ENCODE measurements at places on chromosomes 12 and 14.

DNA sequence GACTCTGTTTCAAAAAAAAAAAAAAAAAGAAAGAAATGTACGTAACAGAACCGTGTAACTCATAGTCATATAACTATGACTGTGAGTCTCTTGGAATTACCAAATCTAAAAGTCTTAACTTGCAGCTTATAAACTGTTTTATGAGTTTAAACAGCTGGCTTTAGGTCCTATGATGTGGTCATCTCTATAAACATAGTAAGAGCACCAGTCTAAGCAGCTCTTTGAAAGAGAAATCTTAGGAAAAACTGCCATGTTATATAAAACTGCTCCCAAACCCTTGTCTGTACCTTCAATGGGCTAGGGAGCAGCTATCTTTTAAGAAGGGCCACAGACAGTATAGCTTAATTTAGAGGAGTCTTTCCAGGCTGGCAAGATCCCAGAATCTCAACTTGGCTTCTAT lies 115.5 kb upstream of the AEBP2 start:
- peak; percentile 34 for DNase-seq

- DNase-seq = no peak
Observed at GRCh38 chr12:27213830-27214787, 30.0 kb upstream of the STK38L start.

DNA sequence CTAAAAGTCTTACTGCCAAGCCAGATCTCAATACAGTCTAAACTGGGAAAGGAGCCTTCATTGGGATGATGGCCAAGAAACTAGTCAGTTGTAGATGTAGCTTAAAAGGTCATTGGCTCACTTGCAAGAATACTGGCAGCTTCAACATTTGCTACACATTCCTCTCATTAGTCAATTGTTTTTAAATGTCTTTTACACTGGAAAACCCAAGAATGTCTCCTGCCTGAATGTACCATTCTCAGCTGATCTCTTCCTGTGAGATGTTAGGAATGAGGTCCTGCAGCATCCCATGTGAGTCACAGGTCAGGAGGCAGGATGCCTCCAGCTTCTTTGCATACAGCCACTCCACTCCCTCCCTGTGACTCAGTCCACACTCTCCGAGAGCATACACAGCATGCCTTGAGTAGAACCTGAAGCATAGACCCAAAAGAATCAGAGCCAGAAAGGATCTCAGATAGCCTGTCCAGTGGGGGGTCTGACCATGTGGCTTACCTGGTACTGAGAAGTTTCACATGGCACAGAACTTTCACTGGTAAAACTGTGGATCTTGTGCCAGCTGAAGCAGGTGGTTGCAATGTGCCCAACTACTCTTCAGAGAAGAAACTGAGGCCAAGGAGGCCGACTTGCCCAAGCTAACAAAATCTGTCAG lies 56.0 kb upstream of the HECTD1 start:
- DNase-seq = peak; percentile 99

GRCh38 chr12:124410354-124411175 lies 115.7 kb downstream of the RFLNA start:
- peak; percentile 49 for DNase-seq

- DNase-seq = no peak
Observed at GRCh38 chr14:53167602-53168328, 14.6 kb upstream of the DDHD1 start.

DNA sequence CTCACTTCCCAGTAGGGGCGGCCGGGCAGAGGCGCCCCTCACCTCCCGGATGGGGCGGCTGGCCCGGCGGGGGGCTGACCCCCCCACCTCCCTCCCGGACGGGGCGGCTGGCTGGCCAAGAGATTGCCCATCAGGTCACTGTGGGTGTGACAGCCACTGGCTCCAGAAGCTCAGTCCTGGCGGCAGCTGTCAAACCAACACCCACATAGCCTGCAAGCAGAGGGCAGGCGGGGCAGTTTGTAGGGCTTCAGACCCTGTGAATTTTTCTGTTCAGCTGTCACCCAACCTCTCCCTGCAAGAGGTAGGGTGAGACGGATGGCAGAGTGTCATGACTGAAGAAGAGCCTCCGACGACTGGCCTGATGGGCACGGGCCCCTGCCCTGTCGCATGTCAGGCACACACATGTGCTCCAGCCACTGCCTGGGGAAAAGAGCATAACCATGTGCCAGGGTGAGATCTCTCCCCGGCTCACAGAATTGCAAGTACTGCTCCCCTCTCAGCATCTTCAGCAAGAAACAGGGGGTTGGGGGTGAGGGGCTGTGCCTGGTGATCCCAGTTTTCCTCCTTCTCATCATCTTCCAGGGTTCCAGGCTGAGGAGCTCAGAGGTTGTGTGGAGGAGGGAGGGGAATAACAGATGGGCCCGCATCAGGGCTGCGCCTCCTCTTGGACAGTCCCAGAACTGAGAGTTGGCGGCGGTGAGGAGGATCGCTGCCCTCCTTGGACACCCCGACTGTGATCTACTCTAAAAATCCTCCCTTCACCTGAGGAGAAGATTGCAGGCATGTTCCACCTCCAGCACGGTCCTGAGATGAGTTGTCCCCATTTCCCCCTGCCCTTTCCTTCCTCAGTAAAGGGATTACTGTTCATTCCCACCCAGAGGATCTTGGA lies 11.2 kb upstream of the PRPH start:
- DNase-seq = no peak

DNA sequence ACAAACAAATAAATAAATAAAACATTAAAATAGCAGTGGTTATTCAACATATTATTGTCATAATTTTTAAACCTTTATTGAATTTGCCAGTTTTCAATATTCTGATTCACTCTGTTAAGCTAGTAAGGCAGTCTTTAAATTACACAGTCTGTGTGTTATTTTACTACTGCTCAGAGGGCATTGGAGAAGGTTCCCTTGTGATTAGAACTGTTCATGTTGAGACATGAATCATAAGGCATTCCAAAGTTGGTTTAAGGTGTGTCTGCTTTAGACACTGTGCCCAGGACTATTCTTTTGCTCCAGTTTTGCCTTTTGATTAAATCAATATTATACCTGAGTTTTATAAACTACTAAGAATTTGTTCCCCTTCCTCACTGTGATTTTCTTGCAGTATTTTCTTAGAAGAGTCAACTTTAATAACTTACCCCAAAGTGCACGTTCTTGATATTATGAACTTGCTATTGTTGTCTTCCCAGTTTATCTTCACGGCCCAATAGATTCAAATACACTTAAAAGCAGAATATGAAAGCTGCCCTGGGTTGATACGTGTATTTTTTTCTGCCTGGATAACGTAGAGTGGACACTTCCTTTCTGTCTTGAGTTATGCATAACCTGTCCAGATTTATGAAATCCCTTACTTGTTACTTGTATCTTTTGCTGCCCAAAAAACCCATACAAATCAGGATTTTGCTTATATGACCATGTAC lies 105.3 kb upstream of the BCAT1 start:
- DNase-seq = no peak

DNA sequence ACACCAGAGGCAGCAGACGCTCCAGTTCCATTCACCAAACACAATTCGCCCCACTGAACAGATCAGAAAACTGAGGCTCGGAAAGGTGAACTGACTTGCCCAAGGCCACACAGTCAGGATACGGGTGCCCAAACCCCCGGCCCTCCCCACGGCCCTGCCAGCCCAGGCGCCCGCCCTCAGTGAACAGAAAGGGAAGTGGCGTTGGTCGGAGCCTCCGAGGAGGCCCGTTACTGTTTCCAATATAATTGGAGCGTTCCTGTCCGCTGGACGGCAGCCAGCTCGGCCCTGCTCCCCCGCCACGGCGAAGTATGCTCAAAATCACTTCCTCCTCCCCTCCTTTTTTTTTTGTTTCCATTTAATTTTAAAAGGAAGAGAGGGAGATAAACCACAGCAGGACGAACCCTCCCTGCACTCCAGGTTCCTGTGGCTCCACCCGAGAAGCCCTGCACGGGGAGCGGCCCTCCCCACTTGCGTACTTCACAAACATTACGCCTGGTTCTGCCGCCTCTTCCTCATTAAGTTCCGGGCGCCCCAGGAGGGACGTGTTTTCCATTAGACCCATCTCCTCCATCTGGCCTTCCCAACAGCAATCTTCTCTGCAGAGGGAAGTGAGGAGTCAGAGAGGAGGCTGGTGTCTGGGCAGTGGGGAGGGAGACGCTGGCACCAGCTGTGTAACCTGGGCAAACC lies 61.1 kb downstream of the NCOR2 start:
- DNase-seq = no peak

DNA sequence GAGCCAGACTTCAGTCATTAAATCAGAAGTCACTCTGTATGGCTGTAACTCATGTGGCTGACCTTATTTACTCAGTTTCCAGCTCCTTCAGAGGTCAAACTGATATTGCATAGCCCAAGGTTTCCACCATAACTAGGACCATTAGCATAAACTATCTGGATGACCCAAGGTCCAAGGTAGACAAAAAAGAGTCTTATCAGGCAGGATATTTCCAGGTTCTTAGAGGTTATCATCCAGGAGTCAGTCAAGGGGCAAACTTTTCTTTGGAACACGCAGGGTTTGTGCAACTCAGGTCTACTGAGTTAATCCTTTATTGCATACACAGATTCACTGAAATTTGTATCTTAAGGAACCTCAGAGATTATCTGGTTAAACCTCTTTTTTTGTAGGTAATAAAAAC lies 66.5 kb downstream of the AVPR1A start:
- DNase-seq = no peak

GRCh38 chr12:26034371-26035142 lies 76.1 kb downstream of the RASSF8 start:
- DNase-seq = peak; percentile 32

- peak; percentile 98 for DNase-seq
Observed at GRCh38 chr14:56199095-56199981, 81.1 kb downstream of the PELI2 start.

DNA sequence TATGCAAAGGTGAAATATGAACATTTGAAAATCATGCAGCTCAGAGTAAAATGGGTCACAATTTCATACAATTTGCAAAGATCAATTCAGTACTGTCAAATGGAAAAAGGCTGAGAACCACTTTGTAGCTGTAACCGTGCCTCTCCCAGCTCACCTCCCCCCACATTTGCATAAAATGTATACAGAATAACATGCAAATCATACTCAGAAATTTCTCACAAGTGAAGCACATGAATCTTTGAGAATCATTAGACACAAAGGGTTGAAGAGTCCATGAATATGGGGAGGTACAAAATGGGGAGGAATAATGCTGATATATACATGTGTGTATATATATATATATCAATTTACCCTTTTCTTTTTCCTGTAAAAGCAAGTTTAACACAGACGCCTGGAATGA lies 162.1 kb downstream of the APAF1 start:
- no peak for DNase-seq

- DNase-seq = peak; percentile 70
Observed at GRCh38 chr12:45290216-45290605, 74.3 kb downstream of the ANO6 start.

DNA sequence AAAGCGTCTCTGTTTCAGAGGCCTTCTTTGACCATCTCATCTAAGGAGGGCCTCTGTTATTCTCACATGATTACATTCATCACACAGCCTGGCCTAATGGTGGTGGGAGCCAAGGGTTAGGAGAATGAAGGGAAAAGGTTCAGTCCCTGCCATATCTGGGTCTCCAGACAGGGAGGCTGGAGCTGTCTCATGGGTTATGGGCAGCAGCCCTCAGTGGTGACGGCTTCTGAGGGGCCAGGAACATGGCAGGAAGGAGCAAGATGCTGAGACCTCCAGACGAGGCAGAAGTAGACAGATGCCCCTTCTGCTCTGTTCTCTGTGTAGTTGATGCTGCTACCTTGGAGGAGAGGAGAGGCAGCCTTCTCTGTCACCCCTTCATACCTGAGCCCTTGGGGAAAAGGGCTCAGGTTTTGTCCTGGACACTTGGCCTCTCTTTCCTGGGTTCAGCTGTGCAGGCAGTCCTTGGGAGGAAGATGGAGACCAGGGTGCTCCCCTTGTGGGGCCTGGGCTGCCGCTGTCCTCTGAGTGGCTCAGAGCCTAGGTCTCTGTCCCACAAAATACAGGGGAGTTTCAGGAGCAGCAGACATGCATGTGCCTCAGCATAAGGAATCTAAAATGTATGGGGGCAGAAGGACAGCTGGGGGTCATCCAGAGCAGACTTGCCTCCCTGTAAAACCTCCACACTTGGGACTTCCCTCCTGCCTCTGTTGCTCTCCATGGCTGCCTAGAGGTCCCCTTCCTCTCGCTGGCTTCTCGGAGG lies 3.6 kb downstream of the IFI27L2 start:
- no peak for DNase-seq

- DNase-seq = no peak
Observed at GRCh38 chr12:3565985-3566384, 75.0 kb downstream of the PRMT8 start.

DNA sequence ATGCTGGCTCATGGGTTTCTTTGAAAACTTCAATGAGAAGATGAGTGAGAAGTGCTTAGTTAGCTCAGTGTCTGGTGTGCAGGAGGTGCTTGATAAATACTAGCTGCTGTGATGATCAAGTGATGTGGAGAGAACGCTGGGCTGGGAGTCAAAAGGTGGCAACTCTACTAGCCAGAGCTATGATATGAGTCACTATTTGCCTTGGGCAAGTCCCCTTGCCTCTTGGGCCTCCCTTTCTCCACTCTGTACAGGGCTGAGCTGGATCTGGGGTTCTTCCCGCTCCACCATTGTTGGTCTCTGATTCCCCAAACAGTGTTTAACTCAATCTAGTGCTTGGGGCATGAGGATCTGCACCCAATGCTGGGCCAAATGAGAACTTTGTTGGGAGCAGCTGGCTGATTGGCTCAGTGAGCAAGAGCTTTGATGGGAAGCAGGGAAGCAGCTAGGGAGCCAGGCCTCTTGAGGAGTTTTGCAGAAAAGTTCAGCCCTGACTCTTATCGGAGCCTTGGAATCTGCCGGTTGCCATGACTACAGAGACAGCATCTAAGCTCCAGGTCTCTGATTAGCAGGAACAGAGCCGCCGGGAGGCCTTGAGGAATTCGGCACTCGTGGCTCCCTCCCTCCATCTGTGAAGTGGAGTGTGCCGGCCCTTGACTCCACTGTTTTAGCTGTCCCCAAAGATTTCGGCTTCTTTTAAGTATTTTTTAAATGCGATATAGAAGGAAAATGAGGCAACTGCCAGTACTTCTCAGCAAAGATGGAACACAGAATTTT lies 82.1 kb upstream of the HSPB8 start:
- peak; percentile 19 for DNase-seq

- peak; percentile 27 for DNase-seq
Observed at GRCh38 chr12:30286345-30286926, 409.2 kb downstream of the IPO8 start.

DNA sequence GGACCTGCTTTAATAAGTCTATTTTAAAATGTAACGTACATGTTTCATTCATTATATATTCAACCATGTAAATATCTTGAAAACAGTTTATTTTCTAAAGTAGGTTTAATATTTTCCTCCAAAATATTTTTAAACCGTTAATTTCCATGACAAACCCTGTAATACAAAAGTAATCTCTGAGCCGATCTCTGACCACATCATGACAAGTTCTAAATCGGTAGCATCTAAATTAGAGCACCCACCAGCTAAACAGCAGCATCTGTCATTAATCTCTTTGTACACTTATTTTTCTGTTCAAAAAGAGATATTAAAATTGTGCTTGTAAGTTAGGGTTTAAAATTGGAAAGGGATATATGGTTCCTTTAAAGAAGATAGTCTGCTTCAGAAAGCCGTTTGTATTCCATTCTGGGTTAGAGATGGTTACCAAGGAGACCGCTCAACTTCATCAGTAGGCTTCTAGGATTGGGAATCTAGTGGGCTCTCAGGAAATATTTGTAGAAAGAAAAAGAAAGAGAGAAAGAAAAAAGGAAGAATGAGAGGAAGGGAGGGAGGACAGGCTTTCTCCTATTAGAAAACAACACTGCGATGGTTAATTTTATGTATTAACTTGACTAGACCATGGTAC lies 232.5 kb upstream of the FOXN3 start:
- peak; percentile 14 for DNase-seq

GRCh38 chr12:13205809-13206559 lies 9.5 kb downstream of the EMP1 start:
- DNase-seq = peak; percentile 99

Data from M059J (cell line).